RPMI8226 (cell line): ENCODE measurements at places on chromosomes 5 and 9.

GRCh38 chr5:148850836-148851235 lies 24.4 kb downstream of the ADRB2 start:
- no peak for DNase-seq

DNA sequence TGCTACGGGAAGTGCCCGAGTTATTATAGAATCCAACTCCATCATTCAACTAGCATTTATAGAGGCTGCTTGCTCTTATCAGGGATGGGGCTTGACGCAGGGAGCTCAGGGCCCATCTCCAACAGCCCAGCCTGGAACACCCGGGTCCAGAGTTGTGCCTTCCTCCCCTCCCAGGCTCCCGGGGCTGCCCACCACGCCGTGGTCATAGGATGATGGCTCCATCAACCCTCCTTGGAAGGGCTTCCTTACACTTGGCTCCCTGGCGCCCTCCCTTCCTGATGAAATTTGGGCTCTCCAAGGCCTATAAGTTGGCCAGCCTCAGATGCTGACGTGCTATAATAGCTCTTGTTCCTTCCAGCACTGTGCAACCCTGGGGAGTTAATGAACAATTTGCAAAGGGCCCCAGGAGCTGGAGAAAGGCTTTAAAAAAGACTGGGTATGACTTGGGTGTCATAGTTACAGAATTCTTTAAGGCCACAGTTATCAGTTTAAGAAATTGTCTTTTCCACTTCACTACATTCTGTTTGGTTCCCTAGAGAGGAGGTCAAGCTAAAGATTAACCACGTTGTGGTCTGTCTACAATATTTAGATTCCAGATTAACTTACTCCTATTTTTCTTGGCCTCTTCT lies 42.5 kb upstream of the GADD45G start:
- DNase-seq = no peak

DNA sequence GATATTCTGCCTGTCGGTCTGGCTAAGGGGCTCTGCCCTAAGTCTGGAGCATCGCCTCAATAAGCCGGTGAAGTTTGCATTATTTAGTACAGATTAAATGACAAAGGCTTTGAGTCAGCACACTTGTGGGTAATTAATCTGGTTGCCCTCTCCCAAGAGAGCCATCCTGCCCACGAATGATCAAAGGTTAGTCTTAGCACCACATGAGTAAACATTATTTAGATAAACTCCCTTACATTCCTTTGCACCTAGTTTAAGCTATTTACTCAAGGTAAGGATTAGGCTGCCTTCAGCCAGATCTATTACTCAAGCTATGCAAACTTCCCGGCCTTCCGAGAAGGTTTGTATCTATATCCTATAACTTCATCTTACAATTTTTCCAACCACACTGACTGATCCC lies 572.1 kb downstream of the CHSY3 start:
- no peak for DNase-seq

GRCh38 chr5:54624805-54625568 lies 107.4 kb downstream of the SNX18 start:
- no peak for DNase-seq

DNA sequence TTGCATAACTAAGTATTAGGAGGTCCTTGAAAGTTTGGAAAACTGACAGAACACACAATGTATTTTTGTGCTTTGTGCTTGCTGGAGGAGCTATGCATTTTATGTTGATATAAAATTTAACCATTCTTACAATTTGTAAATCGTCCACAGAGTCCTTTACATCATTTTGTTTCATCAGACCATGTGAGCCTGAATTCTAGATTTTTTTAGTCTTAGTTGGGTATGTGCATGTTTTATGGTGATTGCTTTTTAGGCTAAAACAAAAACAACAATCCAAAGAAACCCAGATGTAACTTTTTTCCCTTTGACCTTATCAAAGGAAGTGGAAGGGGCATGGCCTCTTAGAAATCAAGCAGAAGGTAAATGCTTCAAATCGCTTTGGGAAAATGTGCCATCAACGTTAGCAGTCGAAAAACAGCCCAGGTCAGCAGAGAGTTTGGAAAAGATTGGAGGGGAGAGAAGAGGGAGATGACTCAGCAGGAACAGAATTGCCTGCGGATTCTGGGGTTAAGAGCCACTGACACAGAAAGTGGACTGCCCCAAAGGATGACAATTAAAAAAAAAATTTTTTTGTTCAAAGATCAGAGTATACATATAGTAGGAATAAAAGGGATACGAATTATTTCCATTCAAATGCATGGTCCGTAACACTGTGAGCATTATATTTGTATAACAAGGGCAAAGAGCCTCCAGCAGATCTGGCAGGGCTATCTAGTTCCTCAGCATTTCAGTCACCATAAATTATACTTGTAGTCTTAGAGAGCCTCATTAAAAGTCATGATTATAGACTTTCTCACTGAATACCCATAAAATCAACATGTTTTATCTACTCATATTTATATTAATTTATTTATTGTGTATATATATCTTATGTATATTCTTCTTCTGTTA lies 253.5 kb upstream of the HAPLN1 start:
- DNase-seq = no peak

DNA sequence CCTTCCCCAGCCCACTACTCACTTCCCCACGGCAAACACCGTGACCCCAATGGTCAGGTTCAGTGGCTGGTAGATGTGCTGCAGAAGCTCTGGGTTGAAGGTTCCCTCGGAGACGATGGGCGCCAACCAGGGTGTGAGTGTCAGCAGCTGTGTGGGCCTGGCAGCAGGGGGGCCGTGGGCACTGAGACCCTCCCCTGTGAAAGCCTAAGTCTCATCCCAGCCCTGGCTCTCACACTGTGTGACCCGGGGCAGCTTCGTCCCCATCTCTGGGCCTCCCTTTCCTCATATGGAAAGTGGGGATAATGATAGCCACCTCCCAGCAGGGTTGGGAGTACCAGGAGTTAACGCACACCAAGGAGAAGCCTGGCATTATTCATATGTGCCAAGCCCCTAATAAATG lies 8.6 kb downstream of the GBGT1 start:
- no peak for DNase-seq

DNA sequence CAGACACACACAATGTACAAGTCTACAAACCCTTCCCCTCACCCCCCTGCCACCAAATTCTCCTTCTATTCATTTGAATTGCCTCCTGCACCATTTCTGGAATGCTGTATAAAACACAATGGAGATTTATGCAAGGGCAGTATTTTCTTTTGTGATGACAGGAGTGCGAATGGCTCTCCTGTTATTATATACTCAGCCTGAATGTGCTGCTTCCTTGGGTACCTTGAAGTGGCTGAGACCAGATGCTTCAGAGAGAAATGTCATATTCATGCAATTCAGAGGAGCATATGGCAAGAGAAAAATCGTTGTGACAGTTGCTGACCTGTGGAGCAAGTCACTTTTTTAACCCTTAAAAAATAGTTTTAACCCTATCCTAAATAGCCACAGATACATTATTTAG lies 468.0 kb upstream of the WWC1 start:
- DNase-seq = no peak

DNA sequence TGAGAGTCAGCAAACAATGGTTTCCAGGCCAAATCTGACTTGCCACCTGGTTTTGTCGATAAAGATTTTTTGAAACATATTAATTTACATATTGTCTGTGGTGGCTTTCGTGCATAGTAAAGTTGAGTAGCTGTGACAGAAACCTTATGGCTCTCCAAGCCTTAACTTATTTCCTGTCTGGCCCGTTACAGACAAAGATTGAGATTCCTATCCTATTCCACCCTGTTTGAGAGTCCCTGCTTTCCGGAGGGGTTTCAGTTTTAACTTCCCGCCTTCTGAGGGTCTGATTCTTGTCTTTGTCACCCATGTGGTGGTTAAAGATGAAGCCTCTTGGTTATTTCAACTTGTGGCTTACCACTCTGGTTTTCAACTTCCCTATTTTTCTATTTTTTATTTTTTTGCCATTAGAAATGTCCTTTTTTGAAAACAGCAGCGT lies 11.4 kb downstream of the OTULIN start:
- no peak for DNase-seq

DNA sequence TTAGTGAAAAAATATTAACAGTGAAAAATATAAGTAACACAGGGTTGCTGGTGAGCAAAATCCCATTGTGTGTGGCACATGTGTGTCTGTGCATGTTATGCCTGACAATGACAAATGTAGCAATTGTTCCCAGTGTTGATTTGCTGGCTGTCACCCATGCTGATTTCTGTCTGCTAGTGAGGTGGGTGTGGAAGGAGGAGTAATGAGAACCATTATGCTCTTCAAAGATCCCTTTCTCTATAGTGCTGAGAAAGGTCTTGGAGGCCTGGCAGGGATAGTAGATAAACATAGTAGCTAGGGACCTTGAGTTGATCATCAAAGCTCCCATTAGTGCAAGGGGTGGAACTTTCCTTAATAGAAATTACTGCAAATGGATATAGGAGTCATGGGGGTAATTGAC lies 152.5 kb upstream of the CLINT1 start:
- no peak for DNase-seq

DNA sequence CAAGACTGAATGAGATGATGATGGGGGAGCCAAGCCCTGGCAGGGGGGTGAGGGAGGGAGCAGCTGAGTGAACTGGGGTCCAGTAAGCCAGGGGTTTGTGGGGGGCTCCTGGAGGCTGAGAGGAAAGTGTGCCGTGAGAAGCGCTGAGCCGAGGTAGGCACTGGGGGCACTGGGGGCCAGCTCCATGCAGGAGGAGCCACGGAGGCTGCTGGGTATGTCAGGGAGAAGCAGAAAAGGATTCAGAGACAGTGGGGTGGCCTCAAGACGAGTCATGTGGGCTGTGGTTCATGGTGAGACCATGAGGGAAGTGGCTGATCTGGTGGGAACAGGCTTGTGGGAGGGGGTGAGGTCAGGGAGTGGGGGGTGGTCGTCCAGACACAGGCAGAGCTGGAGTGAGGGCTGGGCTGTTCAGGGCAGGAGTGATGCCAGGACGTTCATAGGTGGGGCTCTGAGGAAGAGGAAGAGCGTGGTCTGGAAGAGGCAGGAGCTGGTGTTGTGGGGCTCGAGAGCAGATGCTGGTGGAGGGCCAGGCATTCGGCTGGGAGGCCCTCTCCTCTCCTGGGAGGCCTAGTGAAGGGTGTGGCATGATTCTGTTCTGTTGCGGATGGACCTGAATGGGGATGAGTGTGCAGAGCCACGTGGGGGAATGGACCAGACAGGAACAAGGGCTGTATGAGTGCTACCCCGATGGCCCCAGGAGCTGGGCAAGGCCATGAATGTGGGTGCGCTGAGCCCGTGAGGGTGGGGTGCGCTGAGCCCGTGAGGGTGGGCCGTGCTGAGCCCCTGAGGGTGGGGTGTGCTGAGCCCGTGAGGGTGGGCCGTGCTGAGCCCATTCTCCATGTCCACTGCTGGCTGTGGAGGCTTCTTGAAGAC lies 92.7 kb upstream of the CACNA1B start:
- no peak for DNase-seq

DNA sequence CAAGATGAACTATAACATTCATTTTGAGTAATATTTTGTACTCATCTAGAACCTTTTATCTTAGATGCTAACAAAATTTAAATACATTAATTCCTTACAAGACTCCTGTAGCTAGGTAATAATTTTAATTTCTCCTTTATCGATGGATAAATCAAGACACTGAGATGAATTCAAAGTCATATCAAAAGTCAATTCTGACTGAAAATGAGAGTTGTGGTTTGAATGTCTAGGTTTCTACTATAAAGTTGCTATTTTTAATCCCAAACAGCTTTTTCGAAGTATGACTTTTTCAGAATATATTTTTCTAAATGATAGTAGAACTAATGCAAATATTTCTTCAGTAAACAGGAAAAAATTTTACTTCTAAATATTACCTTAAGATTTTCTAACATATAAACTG lies 491.7 kb upstream of the FAM174A start:
- DNase-seq = no peak

DNA sequence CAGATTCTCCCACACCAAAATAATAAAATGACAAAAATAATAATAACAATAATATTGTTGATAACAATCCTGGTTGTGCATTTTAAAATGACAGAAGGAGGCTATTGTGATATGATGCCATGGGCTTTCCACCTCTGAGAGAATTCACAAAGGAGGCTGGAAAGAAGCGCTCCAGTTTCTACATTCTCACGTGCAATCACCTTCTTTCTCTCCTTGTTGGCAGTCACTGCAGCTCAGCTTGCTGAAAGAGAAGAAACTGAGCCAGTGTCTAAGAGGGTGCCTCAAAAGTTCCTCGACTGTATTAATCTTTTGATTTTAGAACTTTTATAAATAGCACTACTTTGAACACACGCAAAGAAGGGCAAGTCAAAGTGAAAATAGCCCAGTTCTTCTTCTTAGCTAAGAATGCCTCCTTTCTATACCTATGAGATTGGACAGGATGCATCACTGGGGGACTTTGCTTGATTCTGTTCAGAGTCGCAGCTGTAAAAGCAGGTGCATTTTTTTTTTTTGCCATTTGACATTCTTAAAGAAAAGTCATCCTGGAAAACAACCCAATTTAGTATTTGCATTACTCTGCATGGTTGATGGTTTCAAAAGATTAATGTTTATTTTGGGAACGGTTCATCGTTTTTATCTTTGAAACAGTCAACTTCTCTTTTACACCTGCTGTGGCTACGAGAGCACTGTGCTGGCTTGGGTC lies 12.4 kb upstream of the SUB1 start:
- DNase-seq = peak; percentile 70

GRCh38 chr5:62731022-62731421 lies 152.4 kb downstream of the LRRC70 start:
- DNase-seq = peak; percentile 88

GRCh38 chr9:84652496-84653120 lies 16.9 kb upstream of the NTRK2 start:
- DNase-seq = no peak

DNA sequence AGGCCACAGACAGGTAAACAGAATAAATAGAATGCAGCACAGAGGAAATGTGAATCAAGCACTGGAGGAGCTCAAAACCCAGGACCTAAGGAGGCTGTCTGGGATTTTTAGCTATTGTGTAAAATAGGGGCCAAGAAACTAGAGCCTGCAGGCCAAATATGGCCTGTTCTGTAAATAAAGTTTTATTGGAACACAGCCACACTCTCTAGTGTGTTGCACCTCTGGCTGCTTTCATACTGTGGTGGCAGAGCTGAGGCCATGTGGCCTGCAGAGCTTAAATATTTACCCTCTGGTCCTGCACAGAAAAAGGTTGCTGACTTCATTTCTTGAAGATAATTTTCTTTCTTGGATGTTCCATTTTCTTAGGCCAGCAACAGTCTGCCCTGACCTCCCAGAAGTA lies 136.4 kb downstream of the WDR41 start:
- no peak for DNase-seq

GRCh38 chr5:151678713-151679112 lies 8.0 kb downstream of the SPARC start:
- no peak for DNase-seq

- no peak for DNase-seq
These were observed 15.5 kb upstream of the CCNJL start for GRCh38 chr5:160327818-160328217.

- DNase-seq = no peak
These were observed 38.9 kb downstream of the SLC35D2 start for GRCh38 chr9:96344458-96345180.

- DNase-seq = peak; percentile 55
These were observed 98.9 kb downstream of the CFAP95 start for GRCh38 chr9:69919461-69920061.

- DNase-seq = no peak
These were observed 113.6 kb upstream of the ADRA1B start for GRCh38 chr5:159802661-159803060.
